ENCODE measurements at places on chromosomes 16 and 17. TPM values are rescaled to one million over a fixed set of nuclear protein-coding genes. Genes with fewer than 3 reads are reported as not detected.
A peak's percentile ranks its signal among the peaks of the same experiment; 100 is the strongest.

Gene CORO7
- 18.6 TPM for total RNA-seq

DNA sequence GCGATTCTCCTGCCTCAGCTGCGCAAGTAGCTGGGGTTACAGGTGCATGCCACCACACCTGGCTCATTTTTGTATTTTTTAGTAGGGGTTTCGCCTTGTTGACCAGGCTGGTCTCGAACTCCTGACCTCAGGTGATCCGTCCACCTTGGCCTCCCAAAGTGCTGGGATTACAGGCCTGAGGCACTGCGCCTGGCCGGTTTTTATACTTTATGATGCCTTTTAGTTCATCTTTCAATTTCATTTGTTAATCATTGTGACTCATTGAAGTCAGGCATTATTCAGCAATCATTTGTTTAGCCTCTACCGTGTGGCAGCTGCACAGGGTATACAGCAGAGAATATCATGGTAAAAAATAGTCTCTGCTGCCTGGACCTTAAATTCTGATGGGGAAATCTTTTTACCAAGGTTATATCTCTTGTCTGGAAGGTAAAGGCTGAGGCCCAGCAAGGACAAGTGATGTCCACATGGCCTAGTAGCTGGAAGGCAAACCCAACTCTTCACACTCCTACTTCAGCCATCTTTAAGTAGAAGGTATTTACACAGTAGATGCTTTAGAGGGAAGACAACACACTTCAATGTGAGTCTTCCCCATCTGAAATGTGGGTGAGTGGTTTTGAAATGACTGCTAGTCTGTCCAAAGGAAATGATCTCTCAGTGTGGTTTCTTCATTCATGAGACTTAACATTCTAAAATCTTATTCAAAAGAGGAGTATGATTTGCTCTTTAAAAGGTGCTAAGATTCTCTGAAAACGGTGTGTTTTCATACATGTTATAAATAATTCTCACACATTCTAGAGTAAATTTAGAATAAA is 2.4 kb downstream of the PRPSAP2 start:
- no peak for DNase-seq

Gene PLLP
- not detected for total RNA-seq

Gene OTOP3
- not detected for total RNA-seq

- no peak for DNase-seq
Measured at GRCh38 chr17:61351745-61352407, 47.8 kb upstream of the TBX2 start.

- DNase-seq, result no peak
Measured at GRCh38 chr16:50263940-50264929, 2.1 kb upstream of the ADCY7 start.

DNA sequence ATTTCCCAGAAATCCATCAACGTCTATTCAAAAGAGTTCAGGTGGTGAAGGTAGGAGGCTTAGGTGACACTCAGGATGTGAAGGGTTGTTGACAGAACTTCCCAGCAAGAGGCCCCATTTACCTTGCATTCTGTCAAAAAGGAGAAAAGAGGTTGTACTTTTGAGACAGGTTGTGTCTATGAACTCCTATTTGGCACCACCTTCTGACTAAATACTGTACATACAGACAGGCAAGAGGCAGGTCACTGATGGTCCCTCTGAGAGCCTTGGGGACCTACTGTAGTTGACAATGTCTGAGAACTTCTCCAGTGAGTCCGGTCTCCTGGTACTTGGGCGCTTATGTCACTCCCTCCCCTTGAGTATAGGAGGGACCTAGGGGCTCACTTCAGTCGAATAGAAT is 479.3 kb upstream of the ZFHX3 start:
- no peak for DNase-seq

DNA sequence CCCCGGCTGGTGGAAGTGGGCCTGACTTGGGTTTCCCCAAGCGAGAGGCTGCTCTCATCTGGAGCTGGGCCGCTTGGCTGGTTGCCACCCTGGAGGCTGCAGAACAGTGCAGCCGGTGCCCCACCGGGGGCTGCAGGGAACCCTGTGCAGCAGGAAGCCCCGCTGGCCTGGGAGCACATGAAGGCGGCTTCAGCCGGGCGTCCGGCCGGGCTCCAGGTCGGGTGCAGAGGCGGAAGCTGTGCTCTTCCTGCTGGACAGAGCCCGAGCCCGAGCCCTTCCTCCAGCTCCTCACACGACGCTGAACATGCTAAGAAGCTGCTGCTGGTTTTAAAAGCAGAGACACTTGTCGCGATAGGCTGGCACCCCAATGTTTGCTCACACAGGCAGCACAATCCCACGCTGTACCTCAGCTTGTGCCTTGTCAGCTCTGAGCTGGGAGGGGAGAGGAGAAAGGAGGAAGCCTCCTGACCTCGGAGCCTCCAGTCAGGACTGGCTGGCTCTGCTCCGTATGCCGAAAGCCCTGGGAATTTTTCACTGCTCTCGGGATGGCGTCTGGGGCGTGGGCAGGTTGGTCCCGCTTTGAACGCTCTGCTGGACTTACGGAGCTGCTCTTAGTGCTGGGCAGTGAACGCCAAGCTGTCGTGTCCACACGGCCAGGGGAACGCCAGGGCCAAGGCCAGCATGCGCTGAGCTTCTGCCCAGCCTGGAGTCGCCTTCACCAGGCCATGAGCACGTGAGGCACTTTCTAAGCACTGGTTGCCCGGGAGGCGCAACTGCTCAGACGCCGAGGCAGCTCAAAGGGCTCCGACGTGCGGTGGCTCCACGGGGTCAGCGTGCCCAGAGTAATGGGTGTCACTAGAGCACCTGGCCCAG is 8.8 kb downstream of the CDK5R1 start:
- no peak for DNase-seq

DNA sequence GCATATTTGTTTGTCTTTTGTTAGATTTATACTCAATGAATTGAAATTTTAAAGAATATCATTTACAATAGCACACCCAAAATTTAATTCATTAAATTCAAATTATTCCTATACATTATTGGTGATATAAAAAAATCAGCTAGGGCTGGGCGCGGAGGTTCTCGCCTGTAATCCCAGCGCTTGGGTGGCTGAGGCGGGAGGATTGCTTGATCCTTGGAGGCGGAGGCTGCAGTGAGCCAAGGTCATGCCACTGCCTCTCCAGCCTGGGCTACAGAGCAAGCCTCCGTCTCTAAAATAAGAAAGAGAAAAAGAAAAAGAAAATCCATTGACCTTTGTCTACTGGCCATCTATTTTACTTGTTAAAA is 4.5 kb upstream of the PRDM7 start:
- DNase-seq, result no peak

DNA sequence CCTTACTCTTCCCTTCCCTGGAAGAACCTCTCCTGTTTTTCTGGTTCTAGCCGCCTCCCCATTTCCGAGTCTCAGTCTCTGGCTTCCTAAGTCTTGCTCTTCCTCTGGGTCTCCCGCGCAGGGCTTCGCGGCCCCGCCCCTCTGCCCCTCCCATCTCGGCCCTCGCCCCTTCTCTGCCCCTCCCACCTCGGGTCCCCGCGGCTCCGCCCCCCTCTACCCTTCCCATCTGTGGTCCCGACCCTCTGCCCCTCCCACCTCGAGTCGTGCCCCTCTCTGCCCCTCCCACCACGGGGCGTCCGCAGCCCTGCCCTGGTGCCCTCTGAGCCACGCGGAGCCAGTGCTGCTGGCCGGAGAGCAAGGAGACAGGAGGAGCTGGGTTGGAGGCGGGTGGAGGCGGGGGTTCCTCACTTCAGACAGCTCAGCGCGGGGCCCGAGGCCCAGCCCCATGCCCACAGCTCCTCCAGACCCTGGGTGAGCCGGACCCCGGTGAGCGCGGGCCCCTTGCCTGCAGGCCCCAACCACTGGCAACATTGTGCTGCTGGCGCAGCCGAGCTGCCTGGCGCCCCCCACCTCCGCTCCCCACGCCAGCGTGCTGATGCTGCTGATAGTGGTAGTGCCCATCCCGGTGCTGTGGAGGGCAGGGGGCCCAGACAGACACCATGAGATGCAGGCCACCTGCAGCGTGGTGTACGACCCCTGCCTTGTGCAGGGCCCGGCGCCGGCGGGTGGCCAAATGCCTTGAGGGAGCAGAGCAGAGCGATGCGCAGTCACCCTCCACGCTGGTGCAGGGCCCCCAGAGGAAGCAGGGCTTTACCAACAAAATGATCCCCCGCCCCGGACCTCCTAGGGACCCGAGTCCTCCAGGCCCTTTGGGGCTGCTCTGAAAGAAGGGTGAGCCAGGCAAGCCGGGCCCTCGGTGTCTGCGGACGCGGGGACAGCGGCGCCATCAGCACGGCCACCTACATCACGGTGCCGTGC is 2115.3 kb downstream of the TP53TG3F start:
- DNase-seq, result no peak

GRCh38 chr16:17306745-17307144 is 164.0 kb downstream of the XYLT1 start:
- DNase-seq, result no peak

DNA sequence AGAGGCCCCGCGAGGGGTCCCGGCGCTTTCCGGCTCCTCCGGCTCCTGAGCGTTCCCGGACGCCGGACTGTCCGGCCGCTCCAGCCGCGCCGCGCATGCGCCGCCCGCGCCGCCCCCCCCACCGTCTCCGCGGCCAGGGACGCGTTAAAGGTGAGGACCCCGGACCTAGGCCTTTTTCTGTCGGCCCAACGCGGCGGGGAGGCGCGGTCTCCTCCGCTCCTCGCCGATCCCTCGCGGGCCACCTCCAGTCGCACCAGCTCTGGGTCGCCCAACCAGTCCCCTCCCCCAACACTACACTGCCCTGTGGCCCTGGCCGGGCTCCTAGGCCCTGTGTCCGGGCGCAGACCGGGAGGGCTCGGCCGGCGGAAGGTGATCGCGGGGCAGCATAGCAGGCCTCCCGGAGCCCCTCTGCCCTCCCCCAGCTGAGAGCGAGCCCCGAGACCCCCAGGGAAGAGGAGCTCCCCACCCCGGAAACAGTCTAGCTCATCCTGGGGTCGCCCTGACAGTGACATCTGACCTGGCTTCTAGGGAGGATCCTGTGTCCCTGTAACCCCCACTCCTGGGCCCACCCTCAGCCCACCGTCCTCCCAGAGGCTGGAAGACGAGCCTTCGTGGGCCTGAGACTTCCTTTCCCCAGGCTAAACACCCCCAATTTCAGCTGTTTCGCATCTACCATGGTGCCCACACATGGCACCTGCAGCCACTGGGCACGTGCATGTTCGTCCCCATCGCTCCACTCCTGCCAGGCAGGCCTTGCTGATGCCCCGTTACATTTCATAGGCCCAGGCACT is 14.7 kb upstream of the BCAR1 start:
- DNase-seq, result peak; percentile 79

Gene SPATA22
- not detected for total RNA-seq

- peak; percentile 39 for DNase-seq
Measured at GRCh38 chr16:50842589-50842988, 100.7 kb downstream of the CYLD start.

Gene CRYBA1
- total RNA-seq, result not detected

- DNase-seq, result no peak
Measured at GRCh38 chr16:47538472-47538871, 77.3 kb downstream of the PHKB start.

Gene KRTAP9-2
- total RNA-seq, result not detected

Gene PPY
- not detected for total RNA-seq

DNA sequence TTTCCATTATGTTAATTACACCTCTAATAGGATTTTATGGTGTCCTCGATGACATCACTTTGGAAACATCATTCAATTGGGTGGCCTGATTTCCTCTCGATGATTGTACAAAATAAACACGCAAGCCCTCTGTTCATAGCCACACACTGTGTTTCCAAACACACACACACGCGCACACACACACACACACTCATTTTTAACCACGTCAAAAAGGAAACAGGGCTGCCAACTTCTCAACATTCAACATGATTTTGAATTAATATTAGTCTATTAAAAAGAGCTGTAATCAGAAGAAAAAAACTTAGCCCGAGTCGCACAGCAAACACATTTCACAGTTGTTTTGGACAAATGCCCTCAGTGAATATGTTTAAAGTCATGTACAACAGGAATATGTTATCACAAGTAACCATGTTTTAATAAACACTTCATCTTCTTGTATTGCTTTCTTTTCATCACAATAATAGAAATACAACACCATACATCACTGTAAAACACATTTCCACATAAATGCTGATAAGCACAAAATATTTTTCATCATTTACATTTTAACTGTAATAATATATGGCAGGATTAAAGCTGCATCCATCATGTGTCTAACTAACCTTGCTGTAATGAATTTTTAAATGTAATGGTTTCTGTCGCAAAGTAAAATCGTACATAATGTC is 219.1 kb upstream of the IRX3 start:
- no peak for DNase-seq

Gene DRC3
- total RNA-seq, result not detected

- DNase-seq, result no peak
Measured at GRCh38 chr16:10966129-10966528, 21.8 kb downstream of the CLEC16A start.

DNA sequence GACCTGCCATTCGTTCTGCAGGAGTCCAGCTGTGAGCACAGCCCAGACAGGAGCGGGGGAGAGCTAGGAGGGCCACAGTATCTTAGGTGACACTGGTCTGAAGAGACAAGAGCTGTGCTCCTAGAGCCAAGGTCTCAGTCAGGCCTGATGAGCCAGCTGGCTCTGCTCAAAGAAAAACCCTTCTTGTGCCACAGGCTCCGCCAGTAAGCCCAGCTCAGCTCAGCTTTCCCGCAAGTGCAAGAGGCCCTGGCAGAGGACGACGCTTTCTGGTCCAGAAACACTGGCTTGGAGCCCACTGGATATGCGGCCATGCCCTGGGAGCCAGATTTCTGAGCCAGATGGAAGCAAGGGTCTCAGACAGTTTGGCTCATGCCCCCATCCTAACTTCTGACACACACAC is 23.9 kb downstream of the PEMT start:
- DNase-seq, result no peak

- no peak for DNase-seq
Measured at GRCh38 chr16:28936784-28937155, 5.0 kb downstream of the CD19 start.

Gene TLCD3B
- total RNA-seq, result 0.55 TPM

DNA sequence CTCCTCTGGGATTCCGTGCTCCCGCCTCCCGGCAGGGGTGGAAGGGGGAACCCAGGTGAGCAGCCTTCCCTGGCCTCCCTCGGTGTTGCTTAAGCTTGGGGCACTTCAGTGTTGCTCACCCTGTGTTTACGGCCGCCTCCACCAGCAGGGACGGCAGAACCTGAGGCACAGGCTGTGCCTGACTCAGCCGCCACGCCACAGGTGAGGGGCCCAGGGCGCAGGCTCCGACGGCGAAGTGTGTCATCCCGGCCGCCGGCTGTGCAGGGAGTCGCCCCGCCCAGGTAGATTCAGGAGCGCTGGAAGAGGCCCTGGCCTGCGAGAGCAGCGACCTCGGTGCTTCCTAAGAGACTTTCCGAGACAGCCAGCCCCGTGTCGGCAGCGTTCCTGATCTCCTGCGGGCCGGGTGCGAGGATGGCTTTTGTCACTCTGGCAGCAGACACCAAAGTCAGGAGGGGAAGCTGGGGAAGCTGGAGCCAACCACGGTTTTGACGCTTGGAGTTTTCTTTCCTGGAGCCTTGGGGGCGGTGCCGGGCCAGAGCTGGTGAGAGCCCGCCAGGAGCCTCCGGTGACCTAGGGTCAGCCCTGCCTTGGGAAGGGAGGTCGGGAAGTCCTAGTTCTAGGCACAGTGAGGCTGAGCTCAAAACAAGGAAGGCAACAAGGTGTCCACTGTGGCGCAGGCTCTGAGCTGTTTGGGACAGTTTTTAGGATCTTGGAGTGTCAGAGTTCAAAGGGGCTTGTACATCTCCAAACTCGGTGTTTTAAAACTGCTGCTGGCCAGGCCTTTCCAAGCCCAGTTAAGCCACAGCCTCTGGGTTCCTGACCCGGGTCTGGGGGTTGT is 2.1 kb downstream of the GSE1 start:
- no peak for DNase-seq

GRCh38 chr17:21077281-21077680 is 34.5 kb upstream of the USP22 start:
- no peak for DNase-seq

All from SJSA1 (cell line).